ENCODE measurements at places on chromosomes 7 and 10.

DNA sequence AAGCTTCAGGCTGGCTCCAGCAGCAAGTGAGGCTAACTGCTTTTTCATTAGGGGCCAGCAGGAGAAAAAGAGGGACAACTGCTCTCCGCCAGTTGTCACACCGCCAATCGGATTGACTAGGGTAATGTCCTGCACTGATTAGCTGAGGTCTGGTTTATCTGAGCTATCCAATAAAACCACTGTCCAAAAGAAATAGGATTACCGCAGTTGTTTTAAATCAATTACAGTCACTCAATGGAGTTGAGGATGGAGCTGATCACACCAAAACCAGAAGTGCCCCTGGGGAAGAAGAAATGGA is 351.4 kb upstream of the NPVF start:
- no peak for DNase-seq

DNA sequence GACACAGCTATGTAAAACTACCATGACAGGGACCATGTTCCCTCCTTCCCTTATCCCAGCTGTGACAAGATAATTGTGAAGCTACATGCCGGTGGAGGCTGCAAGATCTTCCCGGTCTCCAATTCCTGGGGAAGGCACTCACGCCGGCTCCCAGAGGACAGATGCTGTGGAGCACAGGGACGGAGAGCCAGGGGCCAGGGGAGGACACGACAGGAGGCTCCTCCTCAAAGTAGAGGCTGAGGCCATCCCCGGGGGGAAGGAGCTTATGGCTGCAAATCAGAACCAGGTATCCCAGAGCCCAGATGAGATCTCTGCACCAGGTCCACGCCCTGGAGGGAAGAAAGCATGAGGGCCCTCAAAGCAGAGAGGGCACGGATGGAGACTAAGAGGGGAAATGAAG is 286.2 kb downstream of the TCERG1L start:
- DNase-seq: no peak

GRCh38 chr7:101746314-101746713 is 71.1 kb upstream of the CUX1 start:
- no peak for DNase-seq

- no peak for DNase-seq
Measured at GRCh38 chr7:155743177-155743576, 69.1 kb downstream of the SHH start.

GRCh38 chr7:12351843-12352242 is 51.8 kb downstream of the VWDE start:
- no peak for DNase-seq

DNA sequence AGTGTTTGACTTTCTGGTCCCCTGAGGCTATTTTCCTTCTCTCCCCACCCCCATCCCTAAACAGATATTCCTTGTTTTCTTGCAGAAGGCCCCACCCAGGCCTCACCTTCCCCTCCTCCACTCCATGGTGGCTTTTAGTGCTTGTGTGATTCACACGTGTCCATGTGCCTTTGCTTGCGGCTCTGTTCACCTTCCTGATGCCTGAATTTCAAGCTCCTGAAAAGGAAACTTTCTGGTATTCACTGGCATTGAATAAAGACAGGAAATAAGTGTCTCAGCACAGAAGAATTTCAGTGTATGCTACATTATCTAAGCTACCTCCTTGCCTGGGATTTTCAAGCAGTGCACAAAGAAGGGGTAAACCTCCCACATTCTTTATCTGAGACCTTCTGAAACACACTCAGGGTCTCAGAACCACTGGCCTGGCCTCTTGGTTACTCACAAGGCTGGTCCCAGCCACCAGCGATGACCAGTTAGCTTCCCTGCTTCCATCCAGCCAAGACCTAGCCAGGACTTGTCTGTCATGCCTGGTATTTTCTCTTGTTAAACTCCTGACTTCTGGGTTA is 17.2 kb upstream of the UBE2H start:
- no peak for DNase-seq

DNA sequence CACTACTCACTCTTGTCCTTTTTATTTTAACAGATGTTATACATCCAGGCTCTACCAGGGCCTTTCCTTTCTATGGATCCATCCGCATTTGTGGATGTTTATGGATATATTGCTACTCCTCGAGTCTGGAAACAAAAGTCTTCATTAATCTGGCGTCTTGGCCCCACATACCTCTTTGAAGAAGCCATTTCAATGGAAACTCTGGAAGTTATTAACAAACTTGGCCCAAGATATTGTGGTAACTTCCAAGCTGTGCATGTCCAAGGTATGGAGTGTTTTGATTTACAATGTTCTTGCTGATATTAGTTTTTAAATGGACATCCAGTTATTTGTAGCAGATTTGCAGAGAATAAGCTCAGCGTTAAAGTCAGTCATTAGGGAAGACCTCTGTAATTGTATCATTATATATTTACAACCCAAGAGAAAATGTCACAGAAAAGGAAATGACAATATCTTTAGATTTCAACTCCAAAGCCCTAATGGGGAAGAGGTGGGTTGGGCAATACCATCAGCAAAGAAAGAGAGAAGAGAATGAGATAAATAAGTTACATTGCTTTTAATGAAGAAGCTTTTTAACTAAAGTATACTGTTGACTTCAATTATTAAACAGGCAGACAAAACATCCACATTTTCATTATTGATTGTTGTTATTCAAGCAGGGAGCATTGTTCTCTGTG is 102.1 kb downstream of the WDFY4 start:
- no peak for DNase-seq

- DNase-seq: no peak
Measured at GRCh38 chr7:120924837-120925236, 25.7 kb upstream of the ING3 start.

DNA sequence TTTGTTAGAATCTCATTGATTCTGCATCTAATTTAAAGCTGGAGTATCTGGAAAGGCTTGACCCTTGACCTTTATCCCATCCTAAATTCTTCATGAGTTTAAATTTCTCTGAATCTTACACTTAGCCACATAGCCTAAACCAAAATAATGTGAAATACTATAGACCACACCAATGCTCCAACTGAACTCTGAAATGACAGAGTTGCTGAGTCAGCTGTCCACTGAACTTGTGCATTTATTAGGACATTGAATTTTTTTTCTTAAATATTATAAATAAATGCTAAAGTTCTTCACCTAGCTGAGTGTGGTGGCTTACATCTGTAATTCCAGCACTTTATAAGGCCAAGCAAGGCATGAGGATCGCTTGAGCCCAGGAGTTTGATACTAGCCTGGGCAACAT is 390.9 kb upstream of the PFKP start:
- no peak for DNase-seq

GRCh38 chr7:128398016-128398840 is 11.6 kb downstream of the IMPDH1 start:
- peak; percentile 28 for DNase-seq

GRCh38 chr10:11530806-11531205 is 80.6 kb downstream of the USP6NL start:
- DNase-seq: no peak

GRCh38 chr7:98562871-98563495 is 54.1 kb upstream of the NPTX2 start:
- no peak for DNase-seq

- peak; percentile 87 for DNase-seq
Measured at GRCh38 chr7:139341058-139341775, at the start of gene FMC1. FMC1 (plus strand) TSS chr7:139341337; CDS start chr7:139341385, 48 bp downstream.

- no peak for DNase-seq
Measured at GRCh38 chr7:44572771-44573170, 937 bp downstream of the DDX56 start.

- no peak for DNase-seq
Measured at GRCh38 chr7:116706668-116707126, 34.7 kb downstream of the MET start.

DNA sequence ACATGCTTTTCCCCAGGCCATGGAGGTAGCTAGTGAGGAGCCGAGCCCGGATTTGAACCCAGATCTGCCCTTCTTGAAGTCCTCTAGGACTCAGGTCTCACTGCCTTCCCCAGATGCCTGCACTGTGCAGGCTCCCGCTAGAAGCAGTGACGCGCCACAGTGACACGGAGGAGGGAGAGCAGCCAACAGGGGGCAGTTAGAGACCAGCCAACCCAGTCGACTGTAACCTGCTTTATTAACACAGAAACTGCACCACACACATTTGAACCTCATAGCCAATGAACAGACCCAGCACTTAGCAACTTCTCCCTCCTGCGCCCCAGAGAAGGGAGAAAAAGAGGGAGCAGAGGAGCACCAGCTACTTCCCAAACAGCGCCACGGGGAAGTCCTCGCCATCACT is 27.4 kb downstream of the PILRA start:
- no peak for DNase-seq

DNA sequence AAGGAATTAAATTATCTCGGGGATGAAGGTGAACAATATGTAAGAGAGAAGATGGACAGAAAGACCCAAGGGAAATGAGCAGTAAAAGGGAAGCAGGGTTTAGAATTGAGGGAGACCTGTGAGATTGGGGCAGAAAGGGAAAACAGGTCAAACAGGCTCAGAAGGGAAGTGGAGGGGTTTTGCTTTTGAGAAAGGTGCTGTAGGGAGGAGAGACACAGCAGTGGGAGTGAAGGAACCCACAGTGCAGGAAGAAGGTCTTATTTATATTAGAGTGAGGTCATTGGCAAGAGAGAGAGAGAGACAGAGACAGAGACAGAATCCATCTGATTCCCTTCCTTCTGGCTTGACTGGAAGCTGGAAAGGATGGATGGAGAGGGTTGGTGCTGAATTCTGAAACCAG is 3.5 kb upstream of the TCAF1 start:
- DNase-seq: no peak

DNA sequence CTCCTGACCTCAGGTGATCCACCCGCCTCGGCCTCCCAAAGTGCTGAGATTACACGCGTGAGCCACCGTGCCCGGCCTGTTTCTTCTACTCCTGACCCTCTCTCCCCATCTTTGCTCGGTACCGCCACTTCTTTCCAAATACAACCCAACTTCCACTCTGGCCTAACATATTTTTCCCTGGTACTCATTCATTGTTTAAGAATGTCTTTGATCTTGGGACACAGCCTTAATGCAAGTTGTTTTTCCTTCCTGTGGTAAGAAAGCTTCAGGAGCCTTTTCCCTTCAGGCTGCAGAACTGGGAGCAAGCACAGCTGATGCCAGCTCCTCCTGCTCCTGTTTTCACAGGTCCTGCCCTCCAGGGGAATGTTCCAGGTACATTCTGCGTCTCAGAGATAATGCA is 13.7 kb downstream of the CALML3 start:
- no peak for DNase-seq

GRCh38 chr10:50529660-50530059 is 94.1 kb downstream of the SGMS1 start:
- DNase-seq: no peak

DNA sequence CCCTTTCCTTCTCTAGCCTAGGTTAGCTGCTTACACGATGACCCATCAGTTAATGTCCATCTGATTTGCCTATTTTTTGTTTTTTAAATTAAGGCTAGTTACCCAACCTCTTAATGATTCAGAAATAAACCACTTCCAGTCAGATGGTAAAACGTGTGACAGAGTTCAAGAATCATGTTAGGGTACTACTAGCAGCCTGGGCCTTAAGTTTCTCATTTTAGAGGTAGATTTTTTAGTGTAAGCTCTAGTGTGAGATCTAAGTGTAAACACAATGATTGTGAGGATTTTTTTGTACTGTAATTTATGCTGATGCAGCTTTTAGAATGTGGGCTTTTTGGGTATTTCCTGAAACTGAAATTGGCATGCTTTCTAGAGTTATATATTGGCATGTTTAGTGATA is 130.0 kb downstream of the CDK14 start:
- DNase-seq: no peak

DNA sequence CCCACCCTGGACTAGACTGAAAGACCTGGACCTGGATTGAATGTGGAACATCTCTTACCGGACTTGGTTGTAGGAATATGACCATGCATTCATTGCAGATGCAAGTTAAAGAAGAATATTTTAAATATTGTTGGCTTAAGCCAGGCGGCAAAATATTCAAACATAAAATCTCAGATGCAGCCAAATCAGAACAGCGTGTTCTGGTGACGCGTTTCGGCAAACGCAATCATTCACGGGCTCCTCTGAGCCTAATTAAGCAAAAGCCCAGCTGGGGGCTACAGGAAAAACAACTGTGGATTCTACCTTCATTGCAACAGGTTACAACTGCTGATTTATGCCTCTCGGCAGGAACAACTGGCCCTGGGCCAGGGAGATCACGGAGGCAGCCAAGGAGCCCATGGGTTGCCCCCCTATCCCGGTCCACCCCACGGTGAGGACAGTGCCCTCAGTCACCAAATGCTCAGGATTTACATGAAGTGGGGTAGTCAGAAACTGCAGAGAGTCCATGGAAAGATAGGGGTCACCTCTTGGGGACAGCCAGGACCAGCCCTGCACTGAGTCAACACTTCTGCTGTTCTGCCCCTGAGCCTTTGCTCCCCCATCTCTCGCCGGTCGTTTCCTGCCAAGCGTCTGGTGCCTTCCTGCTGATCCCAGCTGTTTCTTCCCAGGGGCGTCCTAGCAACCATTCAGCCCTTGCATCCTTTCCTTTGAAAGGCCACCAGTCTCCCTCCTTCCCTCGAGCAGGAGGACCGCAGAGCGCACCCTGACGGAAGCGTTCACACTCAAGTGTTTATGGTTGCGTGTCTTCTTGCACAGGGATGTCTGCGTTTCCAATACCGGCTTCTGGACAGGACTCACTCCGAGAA is 64.4 kb upstream of the SFMBT2 start:
- no peak for DNase-seq

- no peak for DNase-seq
Measured at GRCh38 chr7:91082038-91082437, 182.2 kb upstream of the FZD1 start.

DNA sequence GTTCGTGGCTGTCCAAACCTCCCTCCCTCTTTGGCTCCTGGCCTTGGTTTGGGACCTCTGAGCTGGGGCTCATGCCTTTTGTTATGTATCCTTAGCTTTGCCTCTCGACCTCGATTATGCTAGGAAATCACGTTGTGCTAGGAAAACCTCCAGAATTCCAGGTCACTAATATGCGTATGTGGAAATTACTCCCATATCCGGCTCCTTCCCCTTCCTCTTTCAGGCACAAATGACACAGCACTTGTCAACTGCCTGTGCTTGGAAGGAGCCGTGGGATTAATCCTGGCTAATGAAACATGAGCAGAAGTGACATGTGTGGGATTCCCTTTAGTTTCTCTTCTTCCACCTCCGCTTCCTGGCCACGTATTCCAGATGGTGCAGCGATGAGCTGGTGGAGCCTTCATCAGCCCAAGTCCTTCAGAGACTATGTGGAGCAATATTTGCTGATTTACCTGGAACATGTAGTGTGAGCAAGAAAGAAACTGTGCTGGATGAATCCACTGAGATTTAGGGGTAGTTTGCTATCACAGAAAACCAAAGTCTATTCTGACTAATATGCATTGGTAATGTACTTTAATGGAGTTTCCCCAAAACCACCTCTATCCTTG is 149.2 kb downstream of the REEP3 start:
- no peak for DNase-seq

GRCh38 chr7:2553108-2553507 is 2.2 kb downstream of the BRAT1 start:
- DNase-seq: no peak
